ENCODE measurements at places on chromosomes 7 and 10. TPM values are rescaled to one million over a fixed set of nuclear protein-coding genes. Genes with fewer than 3 reads are reported as not detected.

DNA sequence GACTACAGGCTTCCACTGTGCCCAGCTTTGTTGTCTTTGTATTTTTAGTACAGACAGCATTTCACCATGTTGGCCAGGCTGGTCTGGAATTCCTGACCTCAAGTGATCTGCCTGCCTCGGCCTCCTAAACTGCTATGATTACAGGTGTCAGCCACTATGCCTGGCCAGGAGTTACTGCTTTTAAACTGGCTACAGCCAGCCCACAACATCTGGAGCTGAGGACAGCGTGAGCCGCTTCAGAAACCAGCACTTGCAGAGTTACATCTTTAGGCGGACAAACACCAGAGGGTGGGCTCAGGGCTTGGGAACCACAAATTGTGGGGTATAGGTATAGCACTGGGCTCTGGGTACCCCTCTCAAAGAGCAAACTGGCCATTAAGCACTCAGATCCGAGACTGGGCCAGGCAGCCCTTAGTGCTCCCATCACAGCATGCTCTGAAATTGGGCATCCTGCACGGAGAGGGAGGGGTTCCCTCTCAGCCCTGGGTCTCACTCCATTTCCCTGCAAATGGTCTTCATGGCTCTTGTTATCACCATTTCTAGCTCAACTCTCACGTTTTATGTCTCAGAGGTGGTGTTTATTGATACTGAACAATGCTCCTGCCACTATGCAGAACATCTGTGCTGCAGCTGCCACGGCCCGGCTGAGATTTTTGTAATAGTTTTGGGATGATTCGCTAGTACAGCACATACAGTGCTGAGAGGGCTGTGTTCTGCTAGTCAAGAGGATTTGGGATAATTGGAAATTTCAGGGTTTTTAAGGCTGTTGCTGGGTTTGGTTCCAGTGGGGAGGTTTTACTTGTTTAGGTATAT is 146.4 kb upstream of the LYZL2 start:
- peak; percentile 77 for DNase-seq

- no peak for DNase-seq
These were observed 54.4 kb downstream of the ARMH3 start for GRCh38 chr10:102001435-102002068.

DNA sequence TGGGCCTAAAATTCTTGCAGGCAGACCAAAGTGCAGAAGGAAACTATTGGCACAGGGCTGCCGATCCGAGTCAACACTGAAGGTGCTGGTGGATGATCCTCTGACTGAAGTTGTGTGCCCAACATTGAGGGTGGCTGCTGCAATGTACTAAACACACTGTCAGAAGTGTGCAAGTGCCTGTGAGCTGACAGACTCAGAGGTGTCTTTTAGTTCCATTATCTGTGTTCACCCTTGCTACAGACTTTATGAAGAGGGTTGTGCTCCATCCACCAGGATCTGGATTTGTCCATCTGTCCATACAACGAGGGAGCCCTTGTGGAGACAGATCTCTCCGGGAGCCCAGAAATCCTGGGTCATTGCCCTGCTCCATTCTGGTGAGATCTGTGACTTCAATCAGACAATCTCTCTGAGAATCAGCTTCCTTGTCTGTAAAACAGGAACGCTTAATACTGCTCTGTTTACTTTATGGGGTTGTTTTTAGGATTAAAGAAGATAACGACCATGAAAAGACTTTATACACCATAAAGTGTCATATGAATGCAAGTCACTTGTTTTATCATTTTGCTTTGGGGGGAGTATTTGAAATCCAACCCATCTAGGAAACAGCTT is 9.5 kb upstream of the TRPV6 start:
- no peak for DNase-seq

- no peak for DNase-seq
These were observed 57.0 kb downstream of the KLRG2 start for GRCh38 chr7:139426258-139427028.

DNA sequence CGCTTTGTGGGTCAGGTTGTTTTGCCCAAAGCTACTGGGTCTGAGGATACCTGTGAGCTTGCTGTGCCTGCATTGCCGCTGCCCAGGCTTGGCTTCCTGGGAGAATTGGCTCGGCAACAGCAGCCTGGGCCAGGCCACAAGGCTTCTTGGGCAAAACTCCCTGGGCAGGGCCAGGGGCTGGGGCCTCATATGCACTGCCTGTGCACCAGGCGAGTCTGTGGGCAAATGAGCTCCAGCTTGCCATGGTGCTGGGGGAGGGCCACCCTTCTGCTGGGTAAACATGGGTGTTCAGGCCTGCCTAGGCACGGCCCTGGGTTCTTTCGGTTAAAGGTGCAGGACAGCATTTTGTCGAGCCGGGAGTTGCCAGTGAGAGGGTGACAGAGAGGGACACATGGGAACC is 19.4 kb downstream of the ZMIZ1 start:
- DNase-seq, result no peak

LIPK gene
- not detected for total RNA-seq

- no peak for DNase-seq
These were observed 29.9 kb downstream of the VWDE start for GRCh38 chr7:12373580-12374263.

DNA sequence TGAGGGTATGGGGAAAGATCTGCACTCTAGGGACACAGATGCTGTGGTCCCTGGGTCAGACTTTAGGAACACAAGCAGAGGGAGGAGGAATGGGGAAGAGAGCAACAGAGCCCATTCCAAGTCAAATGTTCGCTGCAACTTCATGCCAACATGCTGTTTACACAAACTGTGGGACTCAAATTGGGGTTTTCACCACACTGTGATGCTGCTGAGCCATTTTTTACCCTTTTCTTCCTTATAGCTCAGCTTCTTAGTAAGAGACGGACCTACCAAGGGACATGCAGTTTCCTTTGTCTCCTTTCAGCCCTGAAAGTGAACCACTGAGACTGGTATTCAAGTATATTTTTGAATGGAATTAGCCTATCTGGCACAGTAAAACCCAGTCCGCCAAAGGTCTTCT is 64.3 kb upstream of the AGK start:
- DNase-seq, result no peak

DNA sequence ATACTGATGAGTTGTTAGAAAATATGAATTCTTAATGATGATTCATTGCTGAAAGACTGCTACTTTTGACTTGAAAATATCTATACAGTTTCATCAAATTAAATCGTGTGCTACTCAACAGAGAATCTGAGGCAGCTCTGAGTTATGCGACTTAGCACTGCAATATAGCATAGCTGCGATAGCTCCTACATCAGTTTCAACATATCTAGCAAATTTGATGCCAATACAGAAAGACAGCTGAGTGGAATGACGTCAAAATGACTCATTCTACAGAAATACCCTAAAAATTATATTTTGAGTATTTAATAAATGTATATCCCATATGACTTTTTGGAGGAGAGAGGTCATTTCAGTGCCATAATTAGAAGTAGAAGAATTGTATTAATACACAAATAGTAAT is 1.1 kb upstream of the TARP start:
- no peak for DNase-seq

FGL2 gene
- total RNA-seq, result 7.5 TPM

GRCh38 chr10:11049806-11050205 is 32.1 kb downstream of the CELF2 start:
- DNase-seq, result no peak

- no peak for DNase-seq
These were observed 4.6 kb upstream of the NOM1 start for GRCh38 chr7:156944876-156945275.

- no peak for DNase-seq
These were observed 216.6 kb upstream of the FZD1 start for GRCh38 chr7:91047636-91048035.

TEX47 gene
- total RNA-seq, result not detected

GRCh38 chr7:24018331-24018730 is 265.7 kb upstream of the NPY start:
- DNase-seq, result no peak

PIK3CG gene
- total RNA-seq, result not detected

DNA sequence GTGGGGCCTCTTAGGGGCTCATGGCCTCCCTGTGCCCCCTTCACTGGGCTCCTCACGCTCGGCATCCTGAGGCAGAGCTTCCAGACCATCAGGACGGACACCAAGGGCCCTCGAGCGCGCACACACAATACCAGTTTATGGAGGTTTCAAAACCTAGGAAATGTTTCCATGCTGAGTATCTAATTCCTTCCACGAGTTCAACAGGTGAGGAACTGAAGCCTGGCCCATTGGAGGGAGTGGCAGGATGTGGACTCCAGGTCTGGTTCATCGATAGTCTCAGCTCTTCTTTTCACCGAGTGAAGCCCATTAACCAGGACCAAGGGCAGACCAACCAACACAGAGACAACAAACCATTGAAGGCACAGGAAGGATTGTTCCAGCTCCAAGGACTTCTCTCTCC is 336.7 kb upstream of the SHH start:
- no peak for DNase-seq

C10orf53 gene
- total RNA-seq, result not detected

- peak; percentile 76 for DNase-seq
These were observed at the start of gene HTR7 for GRCh38 chr10:90857635-90858460. Gene HTR7, minus strand, starts transcription at chr10:90858039. Its CDS starts 368 bp downstream, at chr10:90857671.

DNA sequence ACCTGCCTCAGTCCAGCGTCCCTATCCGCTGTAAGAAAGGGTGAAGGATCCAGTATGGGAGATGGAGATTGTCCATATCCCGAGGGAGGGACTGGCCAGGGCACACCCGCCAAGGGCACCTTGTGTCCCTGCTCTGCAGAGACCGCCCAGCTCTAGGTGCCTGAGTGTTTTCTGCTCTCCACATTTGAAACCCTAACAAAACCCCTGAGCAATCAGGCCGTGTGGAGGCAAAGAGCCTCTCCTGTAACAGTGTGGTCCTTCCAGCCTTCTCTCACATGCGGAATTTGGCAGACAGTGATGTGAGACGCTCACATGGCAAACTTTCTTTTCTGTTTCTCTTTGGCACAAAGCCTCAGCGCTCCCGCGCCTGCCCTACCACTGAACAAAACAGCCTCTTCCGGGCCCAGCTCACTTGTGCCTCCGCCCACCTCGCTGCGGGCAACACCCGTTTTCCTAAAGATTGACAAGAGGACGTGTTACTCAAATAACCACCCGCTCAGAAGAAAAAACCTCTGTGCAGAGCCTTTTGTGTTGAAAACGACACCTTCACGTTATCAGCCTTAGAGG is 514.8 kb downstream of the DNAJB6 start:
- no peak for DNase-seq

DNA sequence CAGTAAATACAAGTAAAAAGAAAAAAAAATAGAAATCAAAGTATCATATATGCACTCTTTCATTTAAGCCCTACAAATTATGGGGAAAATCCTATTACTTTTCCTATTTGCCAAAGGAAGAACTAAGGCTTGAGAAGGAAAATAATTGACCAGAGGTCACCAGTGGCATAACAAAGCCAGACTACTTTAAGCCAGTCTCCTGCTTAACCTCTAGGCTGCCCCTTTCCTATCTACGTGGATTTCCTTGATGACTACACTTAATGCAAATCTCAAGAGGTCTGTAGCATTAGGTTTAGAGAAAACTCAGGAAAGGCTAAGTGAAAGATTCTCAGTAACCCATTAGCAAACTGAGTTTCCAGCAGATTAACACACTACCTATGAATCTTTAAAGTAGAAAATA is 49.8 kb downstream of the TPK1 start:
- no peak for DNase-seq

ATOH7 gene
- total RNA-seq, result 1.0 TPM

- DNase-seq, result no peak
These were observed 191.7 kb downstream of the LRRN3 start for GRCh38 chr7:111282626-111283025.
